ENCODE measurements at places on chromosomes 6 and 20.

GRCh38 chr20:14888134-14888533 is 550.7 kb upstream of the FLRT3 start:
- no peak for DNase-seq

DNA sequence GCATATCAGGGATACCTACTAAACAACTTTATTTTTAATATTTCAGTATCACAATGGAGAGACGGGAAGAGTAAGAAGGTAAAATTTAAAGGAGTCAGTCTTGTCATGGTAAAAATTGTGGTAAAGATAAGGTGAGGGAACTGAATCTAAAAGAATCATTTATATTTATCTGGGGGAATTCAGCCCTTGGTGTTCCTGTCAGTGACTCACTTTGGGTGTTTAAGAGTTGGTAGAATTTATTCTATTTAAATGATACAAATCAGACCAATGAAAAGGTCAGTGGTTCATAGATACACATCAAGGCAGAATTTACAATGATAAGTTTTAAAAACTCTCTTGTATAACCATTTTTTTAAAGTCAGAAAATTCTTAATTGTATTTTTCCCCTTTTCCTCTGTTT is 164.4 kb downstream of the CDKAL1 start:
- no peak for DNase-seq

DNA sequence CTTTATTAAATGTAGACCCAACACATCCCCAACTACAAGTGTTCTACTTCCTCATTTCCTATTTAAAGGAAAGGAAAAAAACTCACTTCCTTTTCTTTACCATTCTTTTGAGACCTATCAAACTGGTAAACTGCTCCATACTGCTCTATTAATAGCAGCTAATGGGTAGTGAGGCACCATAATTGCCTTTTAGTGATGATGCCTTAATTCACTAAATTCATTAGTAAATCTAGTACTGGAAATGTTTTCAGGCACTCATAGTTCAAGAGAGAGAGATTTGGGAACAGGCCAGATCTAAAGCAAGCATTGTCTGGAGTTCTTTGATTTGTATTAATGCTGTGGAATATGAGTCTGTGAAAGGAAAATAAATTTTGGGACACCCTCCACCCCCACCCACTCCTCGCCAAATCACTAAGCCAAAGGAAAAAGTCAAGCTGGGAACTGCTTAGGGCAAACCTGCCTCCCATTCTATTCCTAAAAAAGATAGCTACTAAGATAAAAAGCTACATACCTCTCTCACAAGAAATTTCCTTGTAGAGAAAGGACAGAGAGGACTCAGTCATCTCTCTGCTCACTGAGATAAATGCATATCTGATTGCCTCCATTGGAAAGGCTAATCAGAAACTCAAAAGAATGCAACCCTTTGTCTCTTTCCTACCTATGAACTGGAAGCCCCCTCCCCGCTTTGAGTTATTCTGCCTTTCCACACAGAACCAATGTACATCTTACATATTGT is 13.6 kb upstream of the IBTK start:
- no peak for DNase-seq

DNA sequence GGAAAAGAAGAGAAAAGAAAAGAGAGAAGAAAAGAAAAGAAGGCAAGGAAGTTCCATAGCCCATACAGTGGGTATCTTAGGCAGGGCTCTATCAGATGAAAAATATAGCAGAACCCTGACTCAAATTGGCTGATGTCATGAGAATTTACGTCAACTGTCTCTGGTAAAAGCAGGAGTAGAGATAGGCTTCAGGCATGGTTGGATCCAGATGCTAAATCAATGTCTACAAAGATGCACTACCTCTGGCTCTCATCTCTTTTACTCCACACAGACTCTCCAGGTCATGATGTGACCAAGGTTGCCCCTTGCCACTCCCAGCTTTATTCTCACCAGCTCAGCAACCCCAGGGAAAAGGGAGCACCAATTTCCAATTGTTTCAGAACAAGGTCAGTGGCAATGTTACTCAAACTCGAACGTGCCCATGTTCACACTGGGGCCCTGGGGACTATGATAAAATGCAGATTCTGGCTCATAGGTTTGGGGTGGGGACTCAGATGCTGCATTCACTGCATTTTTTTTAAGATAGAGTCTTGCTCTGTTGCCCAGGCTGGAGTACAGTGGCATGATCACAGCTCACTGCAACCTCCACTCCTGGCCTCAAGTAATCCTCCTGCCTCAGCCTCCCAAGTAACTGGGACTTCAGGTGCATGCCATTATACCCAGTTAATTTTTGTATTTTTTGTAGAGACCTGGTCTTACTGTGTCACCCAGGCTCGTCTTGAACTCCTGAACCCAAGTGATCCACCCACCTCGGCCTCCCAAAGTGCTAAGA is 33.4 kb upstream of the PTGIS start:
- no peak for DNase-seq

- DNase-seq, result no peak
Measured at GRCh38 chr6:410555-411395, 19.2 kb downstream of the IRF4 start.

GRCh38 chr20:21719592-21720214 is 14.2 kb downstream of the PAX1 start:
- peak; percentile 32 for DNase-seq

- DNase-seq, result no peak
Measured at GRCh38 chr6:1526398-1527072, 83.2 kb upstream of the FOXC1 start.

DNA sequence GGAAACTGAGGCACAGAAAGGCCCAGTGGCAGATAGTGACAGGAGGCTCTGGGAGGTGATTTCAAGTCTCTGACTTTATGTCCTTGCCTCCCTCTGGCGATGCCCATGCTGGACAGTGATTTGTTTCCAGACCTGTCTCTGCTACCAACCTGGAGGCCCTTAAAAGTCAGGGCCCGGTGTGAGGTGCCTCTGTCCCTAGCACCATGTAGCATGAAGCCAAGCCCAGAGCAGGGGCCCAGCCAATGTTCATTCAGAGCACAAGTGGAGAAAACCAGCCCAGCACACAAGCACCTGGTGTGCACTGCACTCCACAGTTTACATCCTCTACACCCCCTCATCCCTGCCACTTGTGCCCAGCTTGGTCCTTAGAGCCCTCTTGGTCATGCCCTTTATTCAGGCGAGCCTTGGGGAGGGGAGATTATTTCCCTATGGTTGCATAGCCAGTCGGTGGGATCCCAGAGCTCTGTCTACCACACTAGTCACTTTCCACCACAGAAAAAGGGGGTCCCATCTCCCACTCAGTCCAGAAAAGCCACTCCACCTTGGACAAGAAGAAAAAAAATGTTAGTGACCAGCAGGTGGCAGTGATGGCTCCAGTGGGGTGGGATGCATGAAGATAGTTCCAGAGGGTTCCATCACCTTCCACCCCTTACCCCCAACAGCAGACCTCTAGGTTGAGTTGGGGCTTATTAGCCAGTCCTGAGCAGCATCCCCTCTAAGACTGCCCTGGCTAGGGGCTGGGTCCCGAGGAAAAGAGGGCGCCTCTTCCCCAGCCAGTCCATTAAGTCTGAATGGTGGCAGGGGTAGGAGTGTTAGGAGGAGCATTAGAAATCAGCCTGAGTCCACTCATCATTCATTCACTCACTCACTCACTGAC is 30.9 kb downstream of the KIAA1755 start:
- DNase-seq, result no peak

Data from skeletal muscle cell (primary cell).